ENCODE measurements at places on chromosomes 11 and 22.

GRCh38 chr11:81224396-81224795 lies 1509.3 kb downstream of the FAM181B start:
- no peak for DNase-seq

- no peak for DNase-seq
Observed at GRCh38 chr11:35085531-35086165, 53.3 kb upstream of the CD44 start.

GRCh38 chr11:99671808-99672409 lies 651.2 kb downstream of the CNTN5 start:
- no peak for DNase-seq

DNA sequence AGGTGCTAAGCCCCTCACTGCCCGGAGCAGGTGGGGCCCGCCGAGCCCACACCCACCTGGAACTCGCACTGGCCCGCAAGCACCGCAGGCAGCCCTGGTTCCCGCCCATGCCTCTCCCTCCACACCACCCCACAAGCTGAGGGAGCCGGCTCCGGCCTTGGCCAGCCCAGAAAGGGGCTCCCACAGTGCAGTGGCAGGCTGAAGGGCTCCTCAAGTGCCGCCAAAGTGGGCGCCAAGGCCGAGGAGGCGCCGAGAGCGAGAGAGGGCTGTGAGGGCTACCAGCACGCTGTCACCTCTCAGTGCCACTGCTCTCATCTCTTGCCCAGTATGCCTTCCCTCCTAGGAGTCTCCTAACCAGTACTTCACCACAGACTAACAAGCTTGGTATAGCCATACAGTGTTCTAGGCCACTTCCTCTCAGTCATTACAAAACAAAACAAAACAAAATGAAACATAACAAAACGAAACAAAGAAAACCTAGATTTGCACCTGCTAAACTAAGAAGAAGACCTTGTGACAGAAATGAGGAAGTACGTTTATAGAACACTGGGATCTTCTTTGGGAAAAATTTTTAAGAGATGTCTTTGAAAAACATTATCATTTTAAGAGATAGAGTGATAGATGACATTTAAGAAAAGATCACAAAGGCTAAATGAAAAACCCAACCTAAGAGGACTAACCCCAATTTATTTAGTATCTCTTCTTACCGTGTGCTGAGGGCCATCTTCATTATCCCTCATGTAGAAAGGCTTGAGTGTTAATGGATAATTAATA lies 47.7 kb upstream of the GAB2 start:
- no peak for DNase-seq

DNA sequence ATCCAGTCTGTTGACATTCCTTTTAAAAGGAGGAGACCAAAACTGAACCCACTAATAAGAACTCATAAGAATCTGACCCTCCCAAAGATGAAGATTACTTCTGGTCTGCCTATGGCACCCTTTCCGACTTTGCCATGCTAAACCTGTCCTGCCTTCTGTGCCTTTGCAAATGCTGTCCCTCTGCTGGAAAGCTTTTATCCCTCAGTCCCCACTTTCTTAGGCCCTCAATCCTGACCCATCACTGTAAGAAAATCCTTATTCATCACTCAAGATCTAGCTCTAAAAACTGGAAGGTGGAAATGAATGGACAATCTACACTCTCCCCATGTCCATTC lies 10.4 kb downstream of the MPZL3 start:
- no peak for DNase-seq

DNA sequence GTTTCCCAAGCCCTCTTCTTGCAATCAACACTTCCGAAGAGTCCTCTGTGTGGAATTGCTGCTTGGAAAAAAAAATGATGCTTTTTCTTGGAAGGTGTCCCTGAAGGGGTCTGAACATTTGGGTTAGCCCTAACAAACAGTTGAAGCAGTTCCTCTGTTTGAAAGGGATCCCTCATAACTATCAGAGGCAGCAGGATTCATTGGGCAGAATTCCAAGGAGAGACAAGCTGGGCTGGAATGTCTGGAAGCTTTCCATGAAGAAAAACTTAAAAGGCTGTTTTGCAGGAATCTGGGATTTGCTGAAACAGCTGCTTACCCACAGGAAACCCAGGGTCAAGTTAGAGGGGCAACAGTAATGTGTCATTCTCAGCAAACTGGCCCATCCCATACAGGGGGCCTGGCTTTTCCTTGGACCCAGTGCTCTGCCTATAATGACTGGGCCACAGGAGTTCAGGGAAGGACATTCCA lies 3.1 kb downstream of the CSNK2A3 start:
- DNase-seq, result no peak
